ENCODE measurements at places on chromosomes 12 and 14. TPM values are rescaled to one million over a fixed set of nuclear protein-coding genes. Genes with fewer than 3 reads are reported as not detected.

GRCh38 chr14:35332517-35333263 is 40.5 kb downstream of the PSMA6 start:
- DNase-seq = peak; percentile 52
- no peaks in the 10 kb centered on the region for H3K27me3 ChIP-seq
- no peaks in the 10 kb centered on the region for H3K4me1 ChIP-seq
- H3K27ac ChIP-seq = no peak overlapping the region
- no peaks in the 10 kb centered on the region for H3K36me3 ChIP-seq

Gene C12orf75
- 349 TPM for total RNA-seq

DNA sequence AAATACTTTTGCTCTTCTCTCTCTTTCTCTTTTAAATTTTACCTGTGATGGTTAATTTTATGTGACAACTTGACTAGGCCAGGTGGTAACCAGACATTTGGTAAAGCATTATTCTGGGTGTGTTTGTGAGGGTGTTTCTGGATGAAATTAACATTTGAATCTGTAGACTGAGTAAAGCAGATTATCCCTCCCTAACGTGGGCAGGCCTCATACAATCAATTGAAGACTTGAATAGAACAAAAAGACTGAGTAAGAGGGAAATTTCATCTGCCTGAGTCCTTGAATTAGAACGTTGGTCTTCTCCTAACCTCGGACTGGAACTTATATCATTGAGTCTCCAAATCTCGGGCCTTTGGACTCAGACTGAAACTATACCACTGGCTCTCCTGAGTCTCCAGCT is 182.1 kb downstream of the NELL2 start:
- H3K4me3 ChIP-seq = no peak overlapping the region
- no peak for DNase-seq
- no peaks in the 10 kb centered on the region for H3K36me3 ChIP-seq
- H3K27ac ChIP-seq = no peak overlapping the region

Gene CALM1
- total RNA-seq = 281 TPM

- DNase-seq = no peak
- no peak overlapping the region for H3K27ac ChIP-seq
- no peaks in the 10 kb centered on the region for H3K4me1 ChIP-seq
- no peak overlapping the region for H3K4me3 ChIP-seq
Measured at GRCh38 chr12:113052326-113052725, 4.2 kb upstream of the DTX1 start.
